ENCODE measurements at places on chromosomes 12 and 14. TPM values are rescaled to one million over a fixed set of nuclear protein-coding genes. Genes with fewer than 3 reads are reported as not detected.

Gene CAPZA3
- not detected for total RNA-seq

Gene MARCHF9
- 22.7 TPM for total RNA-seq

Gene FOXG1
- not detected for total RNA-seq

Gene TAS2R9
- not detected for total RNA-seq

Gene NR1H4
- not detected for total RNA-seq

Gene TAS2R19
- total RNA-seq: 3.9 TPM

Gene ACVRL1
- not detected for total RNA-seq

Gene RIN3
- total RNA-seq: 21.6 TPM

Gene DEPDC4
- 1.3 TPM for total RNA-seq

Gene CCDC196
- not detected for total RNA-seq

Gene TMEM63C
- 2.3 TPM for total RNA-seq

Gene DBX2
- not detected for total RNA-seq

Gene RIC8B
- total RNA-seq: 13.6 TPM

Gene TMEM30B
- 0.47 TPM for total RNA-seq

Gene L2HGDH
- total RNA-seq: 18.0 TPM

Gene A2M
- total RNA-seq: not detected

Gene MEG3
- total RNA-seq: not detected

Gene TCL1B
- total RNA-seq: not detected

Gene WDR20
- total RNA-seq: 31.0 TPM

Gene AP4S1
- 7.8 TPM for total RNA-seq

Gene CLEC2B
- total RNA-seq: 13.0 TPM

Gene LRFN5
- not detected for total RNA-seq

Gene GLS2
- 2.4 TPM for total RNA-seq

Gene NTF3
- total RNA-seq: not detected

Gene PLEKHD1
- 0.12 TPM for total RNA-seq

Gene CMTM5
- not detected for total RNA-seq

Gene SLC25A21
- total RNA-seq: not detected

Gene HCFC2
- 8.6 TPM for total RNA-seq

Gene CHPT1
- 13.9 TPM for total RNA-seq

Gene SDR9C7
- total RNA-seq: not detected

Gene IL22
- 3.1 TPM for total RNA-seq

Gene GPHB5
- not detected for total RNA-seq

Gene TFCP2
- total RNA-seq: 43.1 TPM

Gene TRPV4
- total RNA-seq: not detected

Gene OTX2
- not detected for total RNA-seq

Gene ACOT4
- 1.3 TPM for total RNA-seq

Gene OVCH1
- total RNA-seq: not detected

Gene LRP1-AS
- total RNA-seq: not detected

Gene G2E3
- 22.4 TPM for total RNA-seq

Gene AICDA
- not detected for total RNA-seq

Gene CALM1
- 482 TPM for total RNA-seq

Gene KRT83
- total RNA-seq: not detected

Gene KRT74
- total RNA-seq: not detected

Gene SYNDIG1L
- total RNA-seq: not detected

Gene VDR
- 267 TPM for total RNA-seq

Gene APOF
- total RNA-seq: not detected

Gene MYH6
- 0.17 TPM for total RNA-seq

Gene C12orf75
- 91.4 TPM for total RNA-seq

Gene POLE
- 180 TPM for total RNA-seq

Gene PPP1R3E
- 21.3 TPM for total RNA-seq

Gene OAS1
- 28.0 TPM for total RNA-seq

Gene KRT75
- total RNA-seq: not detected

Gene FITM1
- total RNA-seq: 0.26 TPM

Gene ITGB7
- total RNA-seq: 239 TPM

Gene DLGAP5
- 28.7 TPM for total RNA-seq

Gene SMAGP
- total RNA-seq: 0.26 TPM

Gene NFE2
- not detected for total RNA-seq

All from activated CD4-positive, alpha-beta T cell treated with anti-CD3 and anti-CD28 coated beads, Interleukin-2, amount 10 ng/mL, durations not matched to agents 24 days and 14 days (primary cell).